ENCODE measurements at places on chromosomes 6 and 20. TPM values are rescaled to one million over a fixed set of nuclear protein-coding genes. Genes with fewer than 3 reads are reported as not detected.

The RBBP8NL gene
- not detected for total RNA-seq

DNA sequence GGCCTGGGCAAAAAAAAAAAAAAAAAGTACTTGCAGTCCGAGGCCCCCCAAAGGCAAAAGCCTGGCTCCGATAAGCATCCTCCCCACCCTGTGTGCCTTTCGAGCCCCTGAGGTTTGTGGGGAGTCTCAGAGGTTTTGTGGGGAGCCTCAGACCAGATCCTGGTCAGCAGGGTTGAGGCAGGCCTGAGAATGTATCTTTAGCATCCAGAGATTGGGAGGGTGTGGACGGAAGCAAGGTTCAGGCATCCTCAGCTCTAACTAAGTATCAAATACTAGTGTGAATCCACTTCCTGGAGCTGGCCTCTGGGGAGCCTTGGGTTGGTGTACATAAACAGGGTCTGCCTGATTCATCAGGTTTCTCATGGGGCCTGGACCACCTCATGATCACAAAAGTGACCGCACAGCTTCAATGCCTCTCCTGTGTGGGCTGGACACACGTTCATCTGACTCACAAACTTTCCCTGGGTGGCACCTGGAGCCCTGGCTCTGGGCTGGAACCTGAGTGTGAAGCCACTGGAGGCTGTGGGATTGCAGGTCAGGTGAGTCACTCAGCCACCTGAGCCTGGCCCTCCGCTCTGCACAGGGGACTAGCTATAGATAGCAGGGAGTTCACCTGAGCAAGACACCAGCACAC is 24.4 kb downstream of the PCMTD2 start:
- DNase-seq: no peak

GRCh38 chr20:43863330-43863729 is 51.3 kb upstream of the TOX2 start:
- DNase-seq: no peak

The IL17A gene
- not detected for total RNA-seq

The RBL1 gene
- total RNA-seq: 4.7 TPM

DNA sequence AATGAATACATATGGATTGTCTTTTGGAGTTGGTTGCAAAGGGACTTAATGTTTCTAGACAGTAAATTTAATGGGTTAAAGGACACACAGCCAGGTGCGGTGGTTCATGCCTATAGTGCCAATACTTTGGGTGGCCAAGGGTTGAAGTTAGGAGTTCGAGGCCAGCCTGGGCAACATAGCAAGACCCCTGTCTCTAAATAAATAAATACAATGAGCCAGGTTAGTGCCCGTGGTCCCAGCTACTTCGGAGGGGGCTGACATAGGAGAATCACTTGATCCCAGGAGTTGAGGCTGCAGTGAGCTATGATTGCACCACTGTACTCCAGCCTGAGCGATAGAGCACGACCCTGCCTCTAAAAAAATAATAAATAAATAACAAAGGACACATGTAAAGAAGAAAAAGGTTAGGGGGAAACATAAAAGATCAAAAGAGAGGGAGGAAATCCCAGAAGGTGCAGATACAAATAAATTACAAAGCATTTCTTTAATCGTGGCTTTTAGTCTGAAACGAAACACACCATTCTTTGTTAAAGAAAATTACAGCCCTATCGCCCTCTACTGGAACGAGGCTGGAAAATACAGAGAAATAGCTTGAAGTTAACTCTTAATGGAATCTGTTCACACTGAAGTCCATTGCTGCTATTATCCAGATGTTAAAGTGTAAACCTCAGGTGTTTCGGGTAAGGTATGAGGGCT is 42.6 kb upstream of the SCML4 start:
- DNase-seq: no peak

Data from left ventricle myocardium inferior (tissue), 1 donor.